ENCODE measurements at places on chromosomes 12 and 14.

- DNase-seq: no peak
Measured at GRCh38 chr14:92314182-92314581, 8.8 kb upstream of the SLC24A4 start.

- DNase-seq: no peak
Measured at GRCh38 chr12:6563448-6564050, 4.5 kb downstream of the NOP2 start.

GRCh38 chr14:28599605-28600004 lies 167.0 kb upstream of the FOXG1 start:
- no peak for DNase-seq

GRCh38 chr14:94394581-94395207 lies 6.3 kb upstream of the SERPINA1 start:
- DNase-seq: no peak

DNA sequence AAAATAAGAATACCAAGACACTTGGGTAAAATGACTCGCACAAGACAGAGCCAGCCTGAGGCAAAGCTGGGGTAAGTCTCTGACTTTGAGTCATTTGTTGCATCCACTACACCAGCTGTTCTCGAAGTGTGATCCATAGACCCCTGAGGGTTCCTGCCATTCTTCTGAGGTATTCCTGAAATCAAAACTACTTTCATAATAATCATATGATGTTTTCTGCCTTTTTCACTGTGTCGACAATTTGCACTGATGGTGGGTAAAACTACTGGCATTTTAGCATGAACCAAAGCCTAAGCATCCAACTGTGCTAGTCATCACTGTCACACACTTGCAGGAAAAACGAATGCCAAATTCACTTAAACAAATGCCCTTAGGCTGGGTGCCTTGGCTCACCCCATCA lies 135.5 kb upstream of the FUT8 start:
- no peak for DNase-seq

GRCh38 chr12:85253853-85254252 lies 26.2 kb upstream of the ALX1 start:
- no peak for DNase-seq

DNA sequence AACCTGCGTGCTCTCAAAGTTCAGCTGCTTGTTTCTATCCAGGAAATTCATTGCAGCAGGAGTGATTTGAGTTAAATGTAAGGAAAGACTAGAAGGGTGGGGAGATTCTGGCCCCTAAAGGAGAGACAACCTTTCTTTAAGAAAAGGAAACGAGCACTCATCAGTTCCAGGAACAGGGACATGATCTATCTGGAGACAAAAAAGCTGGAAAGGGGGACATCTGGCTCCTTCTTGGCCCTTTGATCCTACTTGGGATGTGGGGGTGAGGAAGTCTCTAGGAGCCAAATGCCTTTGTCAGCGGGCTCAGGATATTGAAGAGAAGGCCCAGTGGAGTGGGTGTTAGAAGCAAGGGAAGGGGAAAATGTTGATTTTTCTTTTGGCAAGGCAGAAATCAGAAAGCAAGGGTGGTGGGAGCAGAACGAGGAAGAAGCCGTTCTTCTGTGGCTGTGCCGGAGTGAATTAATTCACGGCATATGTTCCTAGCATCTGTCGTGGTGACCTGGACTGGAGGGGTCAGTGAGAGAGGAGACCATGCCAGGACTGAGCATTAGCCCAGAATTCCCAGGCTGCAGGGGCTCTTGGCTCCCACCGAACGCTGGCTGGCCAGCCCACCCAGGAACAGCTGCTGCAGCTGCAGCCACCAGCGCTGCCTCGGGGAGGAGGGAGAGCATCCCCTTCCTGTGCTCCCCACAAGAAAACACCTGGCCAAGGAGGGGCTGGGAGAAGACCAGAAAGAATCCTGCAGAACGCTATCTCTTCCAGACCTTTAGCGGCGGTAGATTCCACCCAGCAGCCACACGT lies 62.8 kb upstream of the GPATCH2L start:
- no peak for DNase-seq

GRCh38 chr14:106665814-106666213 lies 1139.4 kb downstream of the TMEM121 start:
- DNase-seq: no peak

- DNase-seq: no peak
Measured at GRCh38 chr12:105285378-105285777, 45.1 kb upstream of the C12orf75 start.

- no peak for DNase-seq
Measured at GRCh38 chr14:73116079-73116665, 20.1 kb upstream of the PSEN1 start.

DNA sequence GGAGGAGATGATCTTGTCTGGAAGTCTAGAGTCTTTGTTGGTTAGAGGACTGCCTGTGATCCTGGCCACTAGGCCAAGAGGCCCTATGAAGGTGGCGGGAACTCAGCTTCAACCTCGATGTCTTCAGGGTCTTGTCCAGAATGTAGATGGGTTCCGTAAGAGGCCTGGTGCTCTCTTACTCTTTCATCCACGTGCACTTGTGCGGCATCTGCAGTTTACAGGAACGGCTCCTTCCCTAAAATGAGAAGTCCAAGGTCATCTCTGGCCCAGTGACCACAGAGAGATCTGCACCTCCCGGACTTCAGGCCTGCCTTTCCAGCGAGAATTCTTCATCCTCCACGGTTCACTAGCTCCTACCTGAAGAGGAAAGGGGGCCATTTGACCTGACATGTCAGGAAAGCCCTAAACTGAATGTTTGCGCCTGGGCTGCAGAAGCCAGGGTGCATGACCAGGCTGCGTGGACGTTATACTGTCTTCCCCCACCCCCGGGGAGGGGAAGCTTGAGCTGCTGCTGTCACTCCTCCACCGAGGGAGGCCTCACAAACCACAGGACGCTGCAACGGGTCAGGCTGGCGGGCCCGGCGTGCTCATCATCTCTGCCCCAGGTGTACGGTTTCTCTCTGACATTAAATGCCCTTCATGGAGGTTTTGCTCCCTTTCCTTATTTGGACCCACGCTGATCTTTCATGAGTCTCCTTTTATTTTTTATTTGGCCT lies 17.7 kb downstream of the WNT5B start:
- no peak for DNase-seq

GRCh38 chr12:104577581-104577981 lies 120.8 kb downstream of the CHST11 start:
- DNase-seq: peak; percentile 36

GRCh38 chr12:40103043-40103442 lies 2.8 kb downstream of the SLC2A13 start:
- no peak for DNase-seq

- no peak for DNase-seq
Measured at GRCh38 chr12:131832321-131833231, 4.4 kb downstream of the MMP17 start.

- DNase-seq: no peak
Measured at GRCh38 chr12:122847921-122848421, 12.7 kb downstream of the HIP1R start.

DNA sequence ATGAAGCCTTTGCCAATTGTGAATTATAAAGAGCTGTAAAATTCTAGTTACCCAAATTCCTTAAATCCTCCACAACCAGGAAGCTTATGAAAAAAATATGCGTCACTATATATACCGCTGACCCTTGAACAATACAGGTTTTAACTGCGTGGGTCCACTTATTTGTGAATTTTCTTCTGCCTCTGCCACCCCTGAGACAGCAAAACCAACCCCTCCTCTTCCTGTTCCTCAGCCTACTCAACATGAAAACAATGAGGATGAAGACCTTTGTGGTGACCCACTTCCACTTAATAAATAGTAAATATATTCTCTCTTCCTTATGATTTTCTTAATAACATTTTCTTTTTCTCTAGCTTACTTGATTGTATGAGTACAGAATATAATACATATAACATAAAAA lies 42.2 kb downstream of the CMKLR1 start:
- DNase-seq: no peak

DNA sequence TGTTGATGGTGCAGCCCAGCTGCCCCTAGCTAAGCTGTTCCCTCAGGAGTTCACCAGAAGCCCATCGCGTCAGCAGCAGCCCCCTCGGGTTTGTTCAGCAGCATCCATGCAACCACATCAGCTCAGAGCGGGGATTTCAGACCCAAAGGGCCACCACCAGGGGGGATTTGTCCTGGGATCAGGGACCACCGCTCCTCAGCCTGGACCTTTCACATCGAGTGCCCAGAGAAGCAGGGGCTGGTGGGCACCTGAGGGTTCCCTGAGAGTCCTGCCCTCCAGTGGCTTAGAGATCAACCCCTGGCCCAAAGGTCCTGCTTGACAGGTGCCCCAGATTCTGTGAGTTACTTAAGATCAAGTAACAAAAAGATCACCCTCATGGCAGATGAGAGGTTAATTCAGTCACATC lies 65.9 kb upstream of the C14orf180 start:
- DNase-seq: no peak

DNA sequence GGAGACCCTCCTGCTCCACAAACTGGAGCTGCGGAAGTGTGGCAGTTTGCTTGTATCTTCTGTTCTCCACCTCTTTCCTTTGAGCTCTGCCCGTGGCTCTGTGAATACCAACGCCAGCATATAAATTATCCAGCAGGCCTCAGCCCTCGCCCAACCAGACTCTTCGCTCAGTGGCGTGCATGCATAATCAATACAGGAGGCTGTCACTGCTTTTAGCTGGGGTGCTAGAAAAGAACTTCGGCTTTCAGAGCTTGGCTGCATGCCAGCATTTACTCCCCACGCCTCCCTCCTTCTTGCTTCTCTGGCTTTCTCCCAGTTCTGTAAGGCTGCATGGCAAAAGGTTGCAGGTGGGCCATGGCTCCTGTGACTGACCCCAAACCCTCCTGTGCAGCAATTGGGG lies 26.9 kb downstream of the NRXN3 start:
- no peak for DNase-seq

DNA sequence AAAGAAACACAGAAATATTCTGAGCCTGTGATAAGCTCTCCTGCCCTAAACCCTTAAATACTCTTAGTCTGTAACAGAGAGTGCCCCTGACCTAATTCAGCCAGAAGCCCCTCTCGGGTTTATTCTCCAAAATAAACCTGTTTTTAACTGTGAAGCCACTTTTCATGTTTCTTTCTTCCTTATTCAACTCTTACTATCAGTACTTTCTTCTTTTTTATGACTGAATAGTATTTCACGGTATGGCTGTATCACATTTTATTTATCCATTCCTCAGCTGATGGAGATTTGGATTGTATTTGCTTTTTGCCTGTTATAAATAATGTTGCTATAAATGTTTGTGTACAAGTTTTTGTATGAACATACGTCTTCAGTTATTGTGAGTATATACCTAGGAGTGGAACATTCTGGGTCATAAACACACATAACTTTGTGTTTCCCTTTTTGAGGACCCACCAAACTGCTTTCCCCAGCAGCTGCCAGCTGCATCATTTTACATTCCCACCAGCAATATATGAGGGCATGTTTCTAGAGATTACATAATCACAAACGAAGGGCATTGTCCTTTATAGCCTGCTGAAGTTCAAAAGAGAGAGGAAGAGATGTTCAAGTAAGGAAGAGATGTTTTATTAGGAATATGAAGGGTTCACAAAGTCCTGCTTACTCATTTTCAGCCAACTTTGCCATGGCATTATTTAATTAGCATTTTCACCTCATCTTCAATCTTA lies 199.4 kb upstream of the NUDT4 start:
- no peak for DNase-seq

GRCh38 chr14:72186523-72186922 lies 254.3 kb downstream of the RGS6 start:
- no peak for DNase-seq

- DNase-seq: no peak
Measured at GRCh38 chr12:95880895-95881294, 22.1 kb downstream of the SNRPF start.

DNA sequence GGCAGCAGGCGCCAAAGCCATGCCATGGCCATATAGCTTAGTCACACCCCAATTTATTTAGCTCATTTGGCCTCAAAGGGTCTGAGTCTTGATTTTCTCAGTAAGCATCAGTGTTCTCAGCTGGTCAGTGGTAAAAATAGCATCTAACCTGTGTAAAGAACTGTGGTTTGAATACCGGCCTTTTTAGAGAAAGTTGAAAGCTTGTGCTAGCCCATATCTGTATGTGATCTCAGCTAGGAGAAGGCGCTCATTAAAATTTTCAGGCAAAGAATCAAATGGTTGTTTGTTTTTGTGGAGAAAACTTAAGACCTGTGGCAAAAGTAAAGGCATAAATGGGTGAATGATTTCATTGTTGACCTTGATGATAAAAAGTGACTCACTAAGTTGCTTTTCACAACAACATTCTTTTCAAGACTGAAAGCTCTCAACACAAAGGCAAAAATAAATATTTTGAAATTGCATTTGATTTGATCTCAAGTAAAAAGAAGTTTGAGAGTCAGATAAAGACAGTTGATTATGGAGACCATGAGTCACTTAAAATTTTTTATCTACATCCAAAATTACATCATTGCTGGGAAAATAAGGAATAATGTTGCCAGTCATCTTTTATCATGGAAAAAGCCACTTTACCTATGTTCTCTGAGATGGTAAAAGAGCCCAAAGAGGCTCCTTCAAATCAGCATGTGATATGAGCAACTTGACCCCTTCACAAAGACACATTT lies 128.5 kb upstream of the RGS6 start:
- DNase-seq: no peak

DNA sequence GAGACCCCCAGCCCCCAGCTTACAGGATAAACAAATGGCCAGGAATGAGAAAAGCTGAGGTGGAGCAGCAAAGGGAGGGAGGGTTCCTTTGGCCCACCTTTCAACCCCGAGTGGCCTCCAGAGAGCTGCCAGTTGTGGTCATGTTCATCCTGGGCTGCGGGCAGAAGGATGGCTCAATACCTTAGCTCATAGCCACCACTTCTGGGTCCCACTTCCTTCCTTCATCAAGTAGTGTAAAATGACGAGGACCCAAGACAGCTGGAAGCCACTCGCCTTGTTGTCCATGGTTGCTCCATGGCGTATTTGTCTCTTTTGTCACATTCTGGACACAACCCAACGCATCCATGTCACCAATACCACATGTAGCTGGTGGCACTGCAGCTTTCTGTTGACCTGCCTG lies 24.2 kb downstream of the CRACR2A start:
- DNase-seq: no peak

- DNase-seq: no peak
Measured at GRCh38 chr12:30191696-30192455, 408.1 kb upstream of the TMTC1 start.

GRCh38 chr14:29645117-29645516 lies 282.5 kb downstream of the PRKD1 start:
- DNase-seq: no peak

DNA sequence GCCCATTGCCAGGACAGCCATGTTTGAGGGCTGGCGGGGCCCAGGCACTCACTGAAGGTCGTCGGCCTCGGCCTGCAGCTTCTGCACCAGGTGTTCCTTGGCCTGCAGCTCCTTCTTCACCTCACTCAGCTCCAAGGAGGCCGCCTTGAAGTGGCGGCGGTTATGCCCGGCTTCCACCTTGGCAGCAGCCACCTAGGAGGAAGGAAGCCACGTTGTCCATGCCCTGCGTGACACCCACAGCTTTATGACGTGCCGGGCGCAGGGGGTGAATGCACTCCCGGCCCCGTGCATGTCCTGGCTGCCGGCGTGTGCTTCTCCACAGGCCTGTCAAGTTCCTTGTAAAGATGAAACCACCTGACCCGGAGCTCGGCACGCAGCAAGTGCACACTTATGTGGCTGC lies 16.0 kb upstream of the ANKLE2 start:
- DNase-seq: no peak

GRCh38 chr14:94921456-94921855 lies 151.5 kb upstream of the GSC start:
- DNase-seq: no peak

- DNase-seq: no peak
Measured at GRCh38 chr12:124780336-124780735, 83.3 kb downstream of the SCARB1 start.

- no peak for DNase-seq
Measured at GRCh38 chr12:48156652-48157017, 680 bp downstream of the ASB8 start.

- no peak for DNase-seq
Measured at GRCh38 chr12:96193725-96194575, at the start of gene ELK3. TSS of gene ELK3 (plus strand) at chr12:96194375.

All from fibroblast of skin of left biceps (primary cell).